ENCODE measurements at places on chromosomes 4 and X.

DNA sequence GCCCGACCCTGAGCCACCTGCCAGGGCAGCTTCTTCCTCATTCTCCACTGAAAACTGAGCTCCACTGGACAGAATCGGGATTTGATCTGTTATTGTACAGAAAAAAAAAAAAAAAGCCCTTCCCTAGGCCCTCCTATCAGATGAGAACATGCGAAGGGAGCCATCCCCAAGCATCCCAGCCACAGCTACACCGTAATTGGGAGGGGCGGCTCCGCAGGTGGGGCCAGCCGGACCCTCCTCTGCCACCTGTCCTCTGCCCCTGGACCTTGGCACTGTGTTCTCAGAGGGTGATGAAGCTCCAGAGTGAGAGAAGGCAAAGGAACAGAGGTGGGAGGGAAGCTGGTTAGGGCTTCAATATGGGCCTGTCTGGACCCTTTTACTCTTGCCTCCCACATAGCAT is 240.0 kb upstream of the PSAPL1 start:
- no peak for DNase-seq

DNA sequence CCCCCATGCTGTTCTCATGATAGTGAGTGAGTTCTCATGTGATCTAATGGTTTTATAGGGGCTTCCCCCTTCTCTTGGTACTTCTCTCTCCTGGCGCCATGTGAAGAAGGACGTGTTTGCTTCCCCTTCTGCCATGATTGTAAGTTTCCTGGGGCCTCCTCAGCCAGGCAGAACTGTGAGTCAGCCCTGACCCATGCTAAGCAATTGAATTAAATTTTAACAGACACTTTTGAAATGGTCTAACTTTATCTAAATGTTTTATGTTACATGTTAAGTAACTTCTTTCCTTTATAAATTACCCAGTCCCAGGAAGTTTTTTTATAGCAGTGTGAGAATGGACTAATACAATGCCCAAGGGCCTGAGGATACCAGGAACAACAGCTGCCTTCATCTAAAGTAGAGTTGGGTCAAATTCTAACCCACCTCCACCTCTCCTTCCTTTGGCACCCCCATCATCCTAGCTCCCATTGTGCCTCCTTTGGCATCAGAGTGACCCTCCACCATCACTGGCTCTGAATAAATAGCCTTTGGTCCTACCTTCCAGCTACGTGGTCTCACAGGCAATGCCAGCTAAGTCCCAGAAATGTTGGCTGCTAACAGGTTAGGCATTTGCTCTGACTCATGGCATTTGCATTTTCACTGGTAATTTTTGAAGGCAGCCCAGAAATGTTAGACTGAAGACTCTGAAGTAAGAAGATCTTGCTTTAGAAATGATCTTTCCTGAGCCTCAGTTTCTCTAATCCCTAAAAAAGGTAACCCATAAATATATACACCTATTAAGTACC is 182.1 kb downstream of the MOSPD2 start:
- no peak for DNase-seq

- no peak for DNase-seq
Measured at GRCh38 chr4:3221184-3221494, 27.8 kb upstream of the MSANTD1 start.

DNA sequence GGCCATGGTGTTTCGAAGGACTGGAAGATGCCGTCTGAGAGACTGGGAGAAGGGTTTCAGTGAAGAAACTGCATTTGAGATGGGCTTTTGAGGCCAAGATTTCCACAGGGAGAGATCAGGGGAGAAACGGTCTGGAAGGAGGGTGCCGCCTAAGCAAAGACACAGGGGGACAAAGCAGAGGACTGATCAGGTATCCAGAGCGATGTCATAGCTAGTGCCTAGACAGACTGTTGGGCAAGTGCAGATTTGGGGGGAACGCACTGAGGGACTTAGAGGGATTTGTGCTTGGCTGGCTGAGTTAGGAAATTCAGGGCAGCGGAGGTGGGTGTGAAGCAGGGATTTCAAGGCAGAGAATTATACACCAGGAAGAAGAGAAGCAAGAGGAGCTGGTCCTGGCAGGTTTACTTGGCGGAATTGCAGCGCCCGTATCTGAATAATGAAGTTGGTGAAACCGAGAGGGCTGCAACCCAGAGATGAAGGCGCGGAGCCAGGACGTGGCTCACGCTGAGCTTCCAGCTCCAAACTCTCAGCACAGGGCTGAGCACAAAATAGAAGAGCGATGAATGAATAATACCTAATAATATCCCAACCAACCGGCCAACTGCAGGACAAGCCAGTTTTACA is 106.9 kb downstream of the MAML3 start:
- peak; percentile 19 for DNase-seq

DNA sequence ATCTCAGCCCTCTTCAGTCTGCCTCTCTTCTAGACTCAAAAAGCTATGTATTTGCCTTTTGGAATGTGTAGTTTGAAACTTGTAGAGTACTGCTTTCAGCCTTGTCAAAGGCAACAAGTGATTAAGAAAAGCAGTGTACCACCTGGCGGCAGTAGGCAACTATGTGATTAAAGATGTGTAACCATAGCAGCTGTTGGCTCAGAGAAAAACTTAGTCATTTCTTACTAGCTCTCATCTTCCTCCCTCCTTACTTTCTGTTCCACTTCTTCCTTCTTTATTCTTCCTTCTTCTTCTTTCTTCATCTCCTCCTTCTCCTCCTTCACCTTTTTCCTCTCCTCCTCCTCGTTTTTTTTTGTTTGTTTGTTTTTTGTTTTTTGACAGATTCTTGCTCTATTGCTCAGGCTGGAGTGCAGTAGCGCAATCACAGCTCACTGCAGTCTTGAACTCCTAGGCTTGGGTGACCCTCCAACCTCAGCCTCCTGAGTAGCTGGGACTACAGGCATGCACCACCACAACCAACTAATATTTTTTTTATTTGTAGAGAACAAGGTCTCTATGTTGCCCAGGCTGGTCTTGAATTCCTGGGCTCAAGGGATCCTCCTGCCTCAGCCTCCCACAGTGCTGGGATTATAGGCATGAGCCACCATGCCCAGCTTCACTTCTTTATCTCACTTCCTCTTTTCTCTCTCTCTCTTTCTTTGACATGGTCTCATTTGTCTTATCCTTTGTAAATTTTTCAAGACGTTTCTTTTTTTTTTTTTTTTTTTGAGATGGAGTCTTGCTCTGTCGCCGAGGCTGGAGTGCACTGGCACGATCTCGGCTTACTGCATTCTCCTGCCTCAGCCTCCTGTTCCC is 32.6 kb downstream of the ABHD18 start:
- DNase-seq = no peak

GRCh38 chrX:15293451-15293850 is 22.0 kb downstream of the ASB11 start:
- DNase-seq = no peak

DNA sequence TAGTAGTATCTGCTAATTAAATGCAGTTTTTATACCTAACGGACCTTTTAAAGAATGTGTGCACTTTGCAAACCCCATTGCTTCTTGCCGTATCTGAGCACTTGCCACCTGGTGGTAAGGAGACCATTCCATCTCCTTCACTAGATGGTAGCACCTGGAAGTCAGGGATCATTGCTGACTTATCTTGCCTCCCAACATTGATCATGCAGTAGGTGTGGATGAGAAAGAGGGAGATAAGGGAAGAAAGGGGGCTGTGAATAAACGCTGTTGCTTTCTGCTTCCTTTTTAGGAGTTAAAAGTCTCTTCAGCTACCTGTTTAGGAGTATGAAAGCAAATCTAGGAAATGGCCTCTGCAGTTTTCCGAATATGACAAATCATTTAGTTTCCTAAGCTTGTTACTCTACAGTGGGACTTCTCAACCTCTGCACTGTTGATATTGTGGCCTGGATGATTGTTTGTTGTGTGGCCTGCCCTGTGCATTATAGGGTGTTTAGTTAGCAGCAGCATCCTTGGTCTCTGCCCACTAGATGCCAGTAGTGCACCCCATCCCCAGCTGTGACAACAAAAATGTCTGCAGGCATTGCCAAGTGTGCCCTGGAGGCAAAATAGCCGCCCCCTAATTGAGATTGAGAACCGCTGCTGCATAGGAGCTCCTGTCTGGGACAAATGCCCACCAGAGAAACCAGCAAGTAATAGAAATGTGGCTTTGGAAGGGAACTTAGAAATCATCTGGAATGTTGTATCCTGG is 38.8 kb downstream of the GAB1 start:
- DNase-seq = no peak

DNA sequence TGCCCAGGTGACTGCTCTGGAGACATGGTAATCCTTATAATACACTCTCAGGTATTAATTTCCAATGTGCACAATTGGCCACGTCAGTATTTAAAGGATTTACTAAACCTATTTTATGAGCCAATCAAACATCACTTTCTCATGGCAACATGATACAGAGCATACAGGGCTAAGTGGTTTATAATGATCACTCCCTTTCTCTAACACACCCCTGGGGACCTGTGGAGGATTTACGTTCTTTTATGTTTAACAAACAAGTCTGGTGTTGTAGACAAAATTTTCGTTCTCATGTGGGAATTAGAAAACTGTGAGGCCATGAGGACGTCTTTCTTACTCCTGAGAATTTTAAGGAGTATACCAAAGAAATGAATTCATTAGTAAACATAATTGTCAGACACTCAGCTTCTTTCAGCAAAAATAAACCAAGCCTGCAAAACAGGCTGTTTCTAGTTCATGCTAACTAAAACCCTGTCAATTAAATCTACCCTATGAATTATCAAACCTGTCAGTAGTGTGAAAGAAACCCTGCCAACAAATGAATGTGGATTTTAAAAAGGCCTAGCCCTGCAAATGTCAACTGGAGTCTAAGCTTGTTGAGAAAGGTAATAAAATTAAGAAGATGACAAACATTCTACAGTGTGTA is 155.8 kb downstream of the PDGFC start:
- no peak for DNase-seq

GRCh38 chr4:17173300-17173699 is 274.9 kb upstream of the LDB2 start:
- DNase-seq = no peak

DNA sequence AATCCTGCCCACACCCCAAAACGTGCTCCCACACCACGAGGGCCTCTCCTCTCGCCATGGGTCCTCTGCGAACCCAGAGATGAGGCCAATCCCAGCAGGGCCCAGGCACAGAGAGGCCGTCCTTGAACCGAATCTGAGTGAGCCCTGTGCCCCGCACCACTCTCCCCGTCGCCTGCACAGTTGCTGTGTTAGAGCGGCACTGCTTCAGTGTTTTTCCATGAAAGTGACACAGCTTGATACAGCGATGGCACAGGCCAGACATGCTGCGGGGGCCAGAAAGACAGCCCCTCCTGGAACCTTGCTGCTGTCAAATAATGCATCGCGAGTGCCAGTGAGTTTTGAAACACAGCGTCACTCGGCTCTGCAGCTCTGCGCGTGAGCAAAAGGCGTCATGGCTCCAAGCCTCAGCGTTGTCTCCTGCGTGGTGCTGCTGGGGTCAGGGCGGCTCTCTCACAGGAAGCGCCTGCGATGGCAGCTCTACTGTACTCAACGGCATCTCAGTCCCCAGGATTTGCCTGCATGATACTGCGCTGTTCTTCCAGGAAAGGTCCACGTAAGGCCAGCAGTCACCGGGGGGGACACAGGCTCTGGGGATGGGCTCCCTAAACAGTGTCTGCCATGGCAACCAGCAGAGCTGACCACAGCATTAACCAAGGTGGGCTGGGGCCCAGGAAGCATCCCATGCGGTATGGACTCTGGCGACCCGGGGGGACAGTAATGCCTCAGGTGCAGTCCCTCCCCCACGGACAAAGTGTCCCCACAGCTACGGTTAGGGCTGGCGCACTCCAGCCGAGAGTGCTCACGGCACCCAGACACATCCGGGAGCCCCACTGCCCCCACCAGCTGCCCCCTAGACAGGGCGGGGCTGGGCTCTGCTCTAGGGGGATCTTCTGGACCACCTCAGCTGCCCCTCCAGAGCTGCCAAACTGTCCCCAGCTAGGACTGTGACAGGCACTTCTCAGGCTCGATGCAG is 63.1 kb downstream of the ACOX3 start:
- DNase-seq = no peak

DNA sequence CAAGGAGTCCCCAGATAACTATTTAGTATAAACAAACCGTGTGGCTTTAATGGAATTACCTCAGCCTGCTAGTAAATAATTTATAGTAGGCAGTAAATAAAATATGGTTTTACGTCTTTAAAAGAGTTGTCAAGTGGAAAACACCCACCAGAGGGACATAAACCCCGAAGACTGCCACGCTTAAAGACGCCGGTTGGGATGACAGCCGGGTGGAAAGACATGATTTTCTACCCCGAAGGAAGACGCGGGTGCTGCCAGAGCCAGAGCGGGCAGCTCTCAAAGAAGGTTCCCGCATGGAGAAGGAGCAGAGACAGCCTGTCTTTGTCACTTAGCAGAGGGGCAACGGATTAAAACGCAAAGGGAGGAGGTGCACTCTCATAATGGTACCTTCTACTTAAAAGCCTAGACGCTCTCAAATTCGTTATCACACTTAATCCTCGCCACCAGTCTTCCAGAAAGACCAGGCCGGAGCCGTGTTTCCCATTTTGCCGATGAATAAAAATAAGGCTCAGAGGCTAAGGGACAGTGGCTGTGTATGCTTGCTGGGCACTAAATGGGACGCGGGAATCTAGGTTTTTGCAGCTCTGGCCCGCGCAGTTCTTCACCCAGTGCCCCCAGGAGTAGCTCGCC is 140.5 kb upstream of the ZIC3 start:
- no peak for DNase-seq

- DNase-seq = no peak
Measured at GRCh38 chr4:166635367-166635766, 598.9 kb downstream of the SPOCK3 start.

GRCh38 chr4:125808570-125808969 is 493.8 kb downstream of the FAT4 start:
- no peak for DNase-seq

DNA sequence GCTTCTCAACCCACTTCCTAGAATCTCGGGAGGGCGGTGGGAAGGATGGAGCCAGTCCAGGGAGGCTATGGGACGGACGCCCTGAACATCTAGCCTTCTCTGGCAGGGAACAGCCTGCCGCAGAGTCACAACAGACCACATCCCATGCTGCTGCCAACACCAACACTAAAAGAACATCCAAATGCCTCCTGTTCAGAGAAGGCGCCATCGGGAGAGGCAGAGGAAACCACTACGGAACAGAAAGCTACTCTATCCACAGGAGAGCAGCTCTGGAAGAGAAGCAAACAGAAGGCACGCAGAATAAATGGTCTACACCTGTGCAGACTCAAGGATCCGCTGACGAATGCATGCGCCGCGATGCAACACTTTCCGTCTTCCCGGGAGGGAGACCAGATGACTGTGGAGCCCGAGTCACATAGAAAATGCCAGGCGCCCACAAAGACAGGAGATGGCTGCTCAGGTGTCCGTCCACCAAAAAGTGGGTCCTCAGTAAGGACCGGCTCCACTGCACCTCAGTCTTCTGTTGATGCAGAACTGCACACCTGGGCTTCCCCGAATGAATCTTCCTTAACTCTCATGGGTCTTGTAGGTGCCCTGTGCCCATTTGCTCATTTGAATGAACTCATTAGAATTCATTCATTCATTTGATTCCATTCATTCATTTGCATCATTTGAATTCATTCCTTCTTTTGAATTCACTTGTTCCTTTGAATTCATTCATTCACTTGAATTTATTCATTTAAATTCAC is 217.5 kb downstream of the DHRSX start:
- DNase-seq = peak; percentile 66

GRCh38 chrX:25968920-25969319 is 169.2 kb upstream of the MAGEB18 start:
- no peak for DNase-seq

- peak; percentile 49 for DNase-seq
Measured at GRCh38 chrX:34300871-34301270, 168.8 kb upstream of the FAM47A start.

GRCh38 chr4:16192631-16193518 is 33.4 kb downstream of the TAPT1 start:
- DNase-seq = no peak
